Activated CD8-positive, alpha-beta T cell treated with anti-CD3 and anti-CD28 coated beads for 36 hours (primary cell): ENCODE measurements at places on chromosomes 7 and 10.

- H3K27me3 ChIP-seq: no peaks in the 10 kb centered on the region
- H3K4me3 ChIP-seq: no peak overlapping the region
- H3K27ac ChIP-seq: no peak overlapping the region
- no peaks in the 10 kb centered on the region for H3K36me3 ChIP-seq
- no peak for DNase-seq
- no peaks in the 10 kb centered on the region for H3K4me1 ChIP-seq
These were observed 389.7 kb downstream of the INHBA start for GRCh38 chr7:41313171-41313570.

DNA sequence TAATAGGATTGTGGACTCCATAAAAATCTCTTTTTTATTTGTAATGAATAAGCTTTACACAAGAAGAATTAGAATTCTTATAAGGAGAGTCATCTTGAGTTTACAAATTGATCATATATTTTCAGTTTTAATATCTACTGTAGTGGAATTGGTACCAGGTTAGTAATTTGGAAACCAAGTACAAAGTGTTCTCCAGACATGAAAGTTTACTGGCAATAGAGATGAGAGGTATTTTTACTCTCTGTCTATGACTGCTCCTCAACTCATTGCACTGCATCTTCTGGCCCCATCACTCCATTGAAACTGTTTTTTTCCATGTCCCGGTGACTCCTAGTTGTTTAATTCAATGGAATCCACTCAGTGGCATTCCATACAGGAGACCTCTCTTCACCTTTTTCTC lies 164.5 kb upstream of the SMIM30 start:
- no peak overlapping the region for H3K4me3 ChIP-seq
- no peak overlapping the region for H3K27ac ChIP-seq
- no peaks in the 10 kb centered on the region for H3K4me1 ChIP-seq
- H3K27me3 ChIP-seq: no peaks in the 10 kb centered on the region
- no peaks in the 10 kb centered on the region for H3K36me3 ChIP-seq
- DNase-seq: no peak

- no peaks in the 10 kb centered on the region for H3K4me1 ChIP-seq
- H3K36me3 ChIP-seq: no peaks in the 10 kb centered on the region
- H3K27ac ChIP-seq: no peak overlapping the region
- H3K4me3 ChIP-seq: no peak overlapping the region
- no peak for DNase-seq
These were observed 480.5 kb downstream of the PHTF2 start for GRCh38 chr7:78279032-78279431.

DNA sequence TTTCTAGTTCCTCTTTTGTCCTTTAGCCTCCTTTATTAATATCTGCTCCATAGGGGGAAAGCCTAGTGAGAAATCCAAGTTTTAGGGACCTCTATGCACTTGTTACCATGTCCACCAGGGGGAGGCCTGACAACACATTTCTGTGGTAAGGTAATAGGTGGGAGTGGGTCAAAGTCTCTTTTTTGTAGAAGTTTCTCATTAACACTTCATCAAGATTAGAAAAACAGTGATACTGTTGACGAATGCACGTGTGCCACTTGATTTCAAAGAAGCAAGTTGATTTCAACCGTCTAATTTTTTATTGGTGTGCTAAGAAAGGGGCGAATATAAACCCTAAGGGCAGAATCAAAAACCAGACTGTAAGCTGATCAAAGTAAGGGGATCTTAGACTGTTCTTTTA lies 30.6 kb downstream of the CISD1 start:
- no peak overlapping the region for H3K4me3 ChIP-seq
- DNase-seq: peak; percentile 74
- H3K27ac ChIP-seq: no peak overlapping the region
- peaks cover 2% of the 10 kb centered on the region for H3K4me1 ChIP-seq

DNA sequence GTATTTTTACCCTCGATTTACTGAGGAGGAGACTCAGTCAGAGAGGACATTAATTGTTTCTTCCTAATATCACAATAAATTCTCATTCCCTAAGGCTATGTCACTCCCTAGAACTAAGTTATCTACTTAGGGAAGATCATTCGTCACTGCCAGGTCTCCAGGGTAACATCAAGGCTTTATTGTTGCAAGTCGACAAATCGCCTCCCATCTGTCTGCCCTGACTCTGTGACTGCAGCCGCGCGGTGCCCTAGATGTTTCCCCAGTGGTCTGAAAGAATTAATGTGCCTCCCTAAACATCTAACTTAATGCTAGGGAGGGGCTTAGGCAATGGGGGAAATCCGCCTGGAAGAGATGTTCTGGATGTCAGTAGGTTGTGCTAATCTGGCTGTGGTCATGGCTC lies 558.8 kb upstream of the C7orf33 start:
- DNase-seq: no peak
- H3K4me1 ChIP-seq: no peaks in the 10 kb centered on the region
- no peaks in the 10 kb centered on the region for H3K27me3 ChIP-seq
- H3K27ac ChIP-seq: no peak overlapping the region
- H3K36me3 ChIP-seq: no peaks in the 10 kb centered on the region
- no peak overlapping the region for H3K4me3 ChIP-seq
